Left ventricle myocardium inferior (tissue), 1 donor: ENCODE measurements at places on chromosomes 13 and 19. TPM values are rescaled to one million over a fixed set of nuclear protein-coding genes. Genes with fewer than 3 reads are reported as not detected.

The IFNL1 gene
- total RNA-seq, result not detected

The LILRB1 gene
- total RNA-seq, result 1.5 TPM

The PNMA8C gene
- total RNA-seq, result not detected

The CLDND2 gene
- 1.5 TPM for total RNA-seq

The ZNF813 gene
- total RNA-seq, result 1.8 TPM

The CLEC17A gene
- not detected for total RNA-seq

DNA sequence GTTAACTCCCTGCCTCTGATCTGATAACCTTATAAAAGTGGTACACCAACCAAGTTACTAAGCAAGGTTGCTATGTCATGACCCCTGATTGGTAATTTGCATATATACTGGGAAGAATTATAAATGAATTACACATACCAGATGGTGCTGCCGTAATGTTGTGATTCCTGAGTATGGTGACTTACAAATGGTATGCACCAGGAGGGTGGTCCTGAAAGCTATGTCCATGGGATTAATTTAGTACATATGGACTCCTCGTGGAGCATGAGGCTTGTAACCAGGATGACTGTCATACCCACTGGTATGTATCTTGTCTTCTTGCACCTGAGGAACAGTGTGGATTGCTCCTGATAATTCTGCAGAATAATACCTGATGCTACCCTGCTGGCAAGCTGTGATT is 240.6 kb downstream of the GPC6 start:
- no peaks in the 10 kb centered on the region for H3K4me1 ChIP-seq
- no peak overlapping the region for H3K4me3 ChIP-seq

- DNase-seq, result no peak
- H3K27me3 ChIP-seq, result no peaks in the 10 kb centered on the region
- H3K4me1 ChIP-seq, result no peaks in the 10 kb centered on the region
- H3K36me3 ChIP-seq, result no peaks in the 10 kb centered on the region
- H3K4me3 ChIP-seq, result no peak overlapping the region
Measured at GRCh38 chr13:67001363-67001762, 228.8 kb downstream of the PCDH9 start.

DNA sequence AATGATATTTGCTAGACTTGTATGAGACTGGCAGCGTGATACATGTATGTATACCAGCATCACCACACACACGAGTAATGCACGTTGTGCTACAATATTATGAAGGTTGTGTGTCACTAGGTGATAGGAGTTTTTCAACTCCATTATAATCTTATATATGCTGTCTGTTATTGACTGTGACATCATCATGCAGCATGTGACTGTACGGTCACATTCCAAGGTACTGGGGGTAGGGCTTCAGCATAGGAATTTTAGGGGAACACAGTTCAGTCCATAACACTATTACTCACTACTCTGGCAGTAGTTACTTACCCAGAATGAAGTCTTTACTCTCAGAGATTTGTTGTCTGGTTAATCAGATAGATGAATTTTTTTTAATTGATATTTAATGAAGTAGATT is 91.1 kb downstream of the CDK8 start:
- H3K27me3 ChIP-seq, result no peaks in the 10 kb centered on the region
- H3K27ac ChIP-seq, result no peak overlapping the region
- DNase-seq, result no peak
- H3K36me3 ChIP-seq, result peaks cover 7% of the 10 kb centered on the region
- no peak overlapping the region for H3K4me3 ChIP-seq

DNA sequence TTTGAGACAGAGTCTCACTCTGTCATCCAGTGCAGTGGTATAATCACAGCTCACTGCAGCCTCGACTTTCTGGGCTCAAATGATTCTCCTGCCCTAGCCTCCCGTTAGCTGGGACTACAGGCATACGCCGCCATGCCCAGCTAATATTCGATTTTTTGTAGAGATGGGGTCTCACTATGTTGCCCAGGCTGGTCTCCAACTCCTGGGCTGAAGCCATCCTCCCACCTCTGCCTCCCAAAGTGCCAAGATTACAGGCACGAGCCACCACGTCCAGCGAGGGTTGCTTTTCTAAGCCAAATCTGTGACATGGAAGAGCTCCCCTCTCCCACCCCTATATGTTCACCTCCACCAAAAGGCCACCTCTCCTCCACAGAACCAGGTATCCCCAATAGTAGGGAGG is 10.9 kb upstream of the ATF5 start:
- no peak for DNase-seq
- H3K4me3 ChIP-seq, result no peak overlapping the region
- H3K36me3 ChIP-seq, result peaks cover 42% of the 10 kb centered on the region
- no peaks in the 10 kb centered on the region for H3K4me1 ChIP-seq
- no peaks in the 10 kb centered on the region for H3K27me3 ChIP-seq
- H3K27ac ChIP-seq, result no peak overlapping the region

DNA sequence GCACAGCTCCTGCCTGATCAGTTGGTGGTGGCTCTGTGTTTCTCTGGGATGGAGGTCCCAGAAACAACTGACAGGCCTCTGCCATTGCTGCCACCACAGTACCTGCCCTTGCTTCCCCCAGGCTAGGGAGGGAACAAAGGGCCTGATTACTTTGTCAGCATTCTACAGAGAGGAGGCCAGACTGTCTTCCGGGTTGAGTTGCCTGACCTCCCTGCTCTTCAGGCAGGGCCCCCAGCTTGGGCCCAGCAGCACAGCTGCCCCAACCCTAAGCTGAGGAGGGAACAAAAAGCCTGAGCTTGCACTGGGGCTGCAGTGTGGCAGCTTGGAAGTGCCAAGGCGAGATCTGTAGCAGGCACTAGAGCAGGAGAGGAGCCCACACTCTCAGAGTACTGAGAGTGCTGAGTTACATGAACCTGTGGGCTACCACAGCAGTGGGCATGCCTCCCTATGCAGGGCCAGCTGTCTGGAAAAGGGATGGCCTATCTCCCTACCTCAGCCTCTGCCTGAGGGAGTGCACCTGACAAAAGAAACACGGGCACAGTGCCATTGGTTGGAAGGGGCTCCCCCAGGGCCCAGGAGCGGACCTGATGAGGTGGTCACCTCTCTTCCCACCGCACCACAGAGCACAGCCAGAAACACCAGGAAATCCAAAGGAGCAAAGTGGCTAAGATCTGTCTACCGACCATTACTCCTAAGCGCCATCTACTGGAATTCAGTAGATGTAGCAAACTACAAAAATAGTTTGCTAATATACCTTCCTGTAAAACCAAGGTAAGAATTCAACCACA is 24.4 kb downstream of the SLC25A15 start:
- no peaks in the 10 kb centered on the region for H3K4me1 ChIP-seq
- DNase-seq, result no peak
- no peak overlapping the region for H3K4me3 ChIP-seq

DNA sequence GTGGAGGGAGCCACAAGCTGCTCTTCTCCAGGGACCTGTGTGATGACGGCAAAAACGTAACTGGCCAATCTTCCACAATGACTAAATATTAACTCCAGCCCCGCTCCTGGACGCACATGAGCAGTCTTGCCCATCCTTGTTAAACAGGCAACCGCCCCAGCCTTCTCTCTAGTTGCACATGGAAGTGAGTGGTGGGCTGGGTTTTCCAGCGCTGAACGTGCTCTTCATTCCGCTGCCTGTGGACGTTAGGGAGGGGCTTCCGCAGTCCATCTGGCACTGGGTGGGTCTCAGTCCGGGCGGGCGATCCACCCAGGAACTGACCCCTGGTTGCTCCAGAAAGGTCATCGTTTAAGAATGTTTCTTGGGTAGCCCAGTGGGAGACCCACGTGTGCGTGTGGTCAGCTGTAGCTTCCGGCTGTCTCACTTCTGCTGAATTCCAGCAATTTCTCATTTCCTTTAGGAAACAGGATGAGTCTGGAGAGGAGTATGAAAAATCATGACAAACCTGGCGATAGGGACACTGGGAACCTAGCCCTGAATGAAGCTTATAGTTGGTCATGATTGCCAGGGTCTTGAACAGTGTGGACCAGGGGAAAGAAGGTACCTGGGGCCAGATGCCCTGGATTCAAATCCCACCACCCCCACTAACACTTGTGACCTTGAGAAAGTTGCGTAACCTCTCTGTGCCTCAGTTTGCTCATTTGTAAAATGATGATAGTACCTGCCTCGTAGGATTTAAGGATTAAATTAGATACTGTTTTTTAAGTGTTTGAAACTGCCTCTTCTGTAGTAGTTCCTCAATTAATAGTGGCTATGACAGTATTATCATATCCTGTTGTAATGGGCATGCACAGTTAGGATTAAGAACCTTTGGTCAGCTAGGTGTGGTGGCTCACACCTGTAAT is 92.6 kb downstream of the SIPA1L3 start:
- DNase-seq, result peak; percentile 66
- peak overlapping the region; percentile 15 for H3K4me3 ChIP-seq
- peak overlapping the region; percentile 75 for H3K27ac ChIP-seq
- H3K36me3 ChIP-seq, result no peaks in the 10 kb centered on the region

DNA sequence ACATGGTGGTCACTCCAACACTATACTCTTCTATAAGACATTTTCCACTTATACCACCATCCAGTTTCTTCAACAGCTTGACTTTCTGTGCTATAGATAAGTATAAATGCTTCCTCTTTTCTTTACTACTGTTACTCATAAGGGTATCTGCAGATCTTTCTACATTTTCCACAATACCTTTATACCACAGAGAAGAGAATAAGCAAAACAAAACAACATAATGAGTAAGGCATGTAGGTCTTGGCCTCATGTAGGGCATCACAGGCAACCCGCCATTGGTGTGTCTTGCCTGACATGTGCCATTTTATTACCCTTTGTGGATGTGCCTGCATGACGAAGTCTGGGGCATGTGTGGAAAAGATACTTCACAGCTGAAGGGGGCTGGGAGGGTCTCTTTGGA is 265.3 kb upstream of the STARD13 start:
- no peak overlapping the region for H3K4me3 ChIP-seq
- H3K4me1 ChIP-seq, result peaks cover 26% of the 10 kb centered on the region
- no peaks in the 10 kb centered on the region for H3K27me3 ChIP-seq
- no peak overlapping the region for H3K27ac ChIP-seq
- no peak for DNase-seq

DNA sequence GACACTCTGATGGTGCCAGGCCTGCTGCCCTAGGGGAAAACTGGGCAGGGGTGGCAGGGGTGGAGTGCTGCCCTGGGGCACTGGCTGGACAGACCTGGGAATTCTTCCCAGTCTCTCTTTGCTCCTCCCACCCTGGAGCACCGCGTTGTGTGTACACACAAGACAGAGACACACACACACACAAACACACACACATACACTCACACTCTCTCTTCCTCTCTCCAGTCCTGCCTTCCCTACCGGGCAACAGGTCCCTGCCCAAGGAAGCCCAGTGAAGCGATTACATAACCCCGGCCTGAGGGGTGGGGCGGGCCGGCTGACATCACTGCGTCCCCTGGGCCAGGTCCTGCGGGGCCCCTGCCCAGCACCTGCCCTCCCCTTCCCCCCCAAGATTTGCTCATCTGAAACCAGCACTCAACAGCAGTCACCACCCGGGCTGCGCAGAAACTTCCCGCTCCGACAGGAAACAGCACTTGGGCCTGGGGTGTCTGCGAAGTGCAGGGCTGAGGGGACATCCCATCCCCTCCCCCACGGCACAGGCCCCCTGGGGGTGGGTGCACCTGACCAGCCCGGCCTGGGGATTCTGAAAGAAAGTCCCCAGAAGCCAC is 1.2 kb downstream of the MKNK2 start:
- peak; percentile 83 for DNase-seq
- peaks cover 89% of the 10 kb centered on the region for H3K4me1 ChIP-seq
- peak overlapping the region; percentile 100 for H3K27ac ChIP-seq
- H3K27me3 ChIP-seq, result no peaks in the 10 kb centered on the region
- peak overlapping the region; percentile 96 for H3K4me3 ChIP-seq

DNA sequence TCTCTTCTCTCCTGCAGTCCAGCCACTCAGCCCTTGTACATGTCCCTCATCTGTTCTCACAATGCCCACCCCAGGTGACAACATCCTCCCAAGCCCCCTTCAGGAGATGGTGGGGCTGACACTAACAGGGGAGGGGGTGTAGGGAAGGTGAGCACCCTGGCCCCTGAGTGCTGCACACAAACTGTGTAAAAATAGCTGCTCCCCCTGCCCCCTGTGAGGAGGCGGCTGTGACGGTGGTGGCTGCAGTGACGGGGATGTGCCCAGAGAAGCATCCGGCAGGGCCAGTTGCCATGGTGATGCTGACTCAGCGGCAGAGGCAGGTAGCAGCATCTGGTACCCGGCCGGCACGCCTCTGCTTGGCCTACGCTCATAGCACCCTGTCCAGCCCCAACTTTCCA is 13.0 kb upstream of the JUND start:
- H3K36me3 ChIP-seq, result no peaks in the 10 kb centered on the region
- H3K4me1 ChIP-seq, result peaks cover 43% of the 10 kb centered on the region
- H3K27me3 ChIP-seq, result no peaks in the 10 kb centered on the region
- H3K4me3 ChIP-seq, result no peak overlapping the region
- no peak for DNase-seq
- peak overlapping the region; percentile 98 for H3K27ac ChIP-seq

GRCh38 chr19:46478356-46478986 is 7.1 kb upstream of the PNMA8A start:
- no peak for DNase-seq
- peaks cover 20% of the 10 kb centered on the region for H3K27me3 ChIP-seq
- peaks cover 5% of the 10 kb centered on the region for H3K4me1 ChIP-seq
- no peaks in the 10 kb centered on the region for H3K36me3 ChIP-seq
- H3K4me3 ChIP-seq, result no peak overlapping the region

GRCh38 chr13:113883314-113883811 is 19.5 kb upstream of the GAS6 start:
- no peak for DNase-seq
- peaks cover 72% of the 10 kb centered on the region for H3K4me1 ChIP-seq
- peak overlapping the region; percentile 42 for H3K4me3 ChIP-seq
- no peaks in the 10 kb centered on the region for H3K27me3 ChIP-seq
- H3K27ac ChIP-seq, result peak overlapping the region; percentile 95

DNA sequence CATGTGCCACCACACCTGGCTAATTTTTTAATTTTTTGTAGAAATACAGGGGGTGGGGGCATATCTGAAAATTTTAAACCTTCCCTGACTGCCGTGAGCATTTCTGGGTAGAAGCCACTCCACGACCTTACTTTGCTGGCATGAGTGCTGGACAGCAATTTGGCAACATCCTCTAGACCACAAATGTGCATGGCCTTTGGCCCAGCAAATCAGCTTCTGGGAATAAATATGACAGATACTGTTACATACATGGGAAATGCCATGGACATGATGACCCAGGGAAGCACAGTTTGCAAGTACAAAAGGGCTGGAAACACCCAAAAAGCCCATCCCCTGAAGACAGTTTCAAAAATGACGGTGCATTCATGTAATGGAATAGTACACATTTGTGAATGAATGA is 3.2 kb upstream of the PVR start:
- no peak overlapping the region for H3K27ac ChIP-seq
- no peak overlapping the region for H3K4me3 ChIP-seq
- peaks cover 39% of the 10 kb centered on the region for H3K4me1 ChIP-seq
- DNase-seq, result no peak
- H3K36me3 ChIP-seq, result no peaks in the 10 kb centered on the region

DNA sequence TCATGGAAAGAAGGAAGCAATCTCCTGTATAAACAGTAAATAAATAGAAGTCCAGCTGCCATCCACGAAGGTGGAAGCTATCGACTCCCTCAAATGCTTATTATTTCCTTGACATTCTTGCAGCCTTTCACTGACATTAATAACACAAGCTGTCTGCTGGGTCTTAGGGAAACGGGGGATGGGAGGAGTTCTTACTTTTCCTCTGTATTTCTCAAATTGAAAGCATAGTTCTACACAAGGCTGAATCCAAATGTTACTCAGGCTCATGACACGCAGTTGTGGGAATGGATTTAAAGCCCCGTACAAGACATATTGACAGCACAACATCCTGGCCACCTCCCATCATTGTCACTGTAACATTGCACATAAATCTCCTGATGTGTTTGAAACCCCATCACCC is 4.0 kb downstream of the SERPINE3 start:
- no peaks in the 10 kb centered on the region for H3K27me3 ChIP-seq
- H3K36me3 ChIP-seq, result no peaks in the 10 kb centered on the region
- H3K4me1 ChIP-seq, result peaks cover 4% of the 10 kb centered on the region
- H3K4me3 ChIP-seq, result no peak overlapping the region
- no peak for DNase-seq
